ENCODE measurements at places on chromosomes 2 and 18.

DNA sequence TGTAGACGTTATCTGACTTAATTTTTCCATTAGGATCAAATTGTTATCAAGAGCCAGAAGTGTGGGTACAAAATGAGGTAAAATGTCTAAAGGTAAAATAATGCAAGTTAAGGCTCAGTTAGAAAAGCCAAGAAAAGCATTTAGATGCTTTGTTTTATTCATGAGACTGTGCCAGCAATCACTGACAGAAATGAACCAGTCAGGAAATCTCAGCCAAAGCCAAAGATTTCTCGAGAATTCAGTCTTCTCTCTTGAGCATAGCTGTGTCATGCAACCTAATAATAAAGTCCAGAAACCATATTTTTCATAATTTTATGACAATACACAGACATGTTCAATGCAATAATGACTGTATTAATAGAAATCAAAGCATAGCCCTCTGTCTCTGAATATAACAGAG is 43.5 kb upstream of the ZNF397 start:
- no peaks in the 10 kb centered on the region for H3K4me1 ChIP-seq
- no peaks in the 10 kb centered on the region for H3K36me3 ChIP-seq
- no peaks in the 10 kb centered on the region for H3K27me3 ChIP-seq

- H3K27me3 ChIP-seq, result no peaks in the 10 kb centered on the region
- H3K4me1 ChIP-seq, result no peaks in the 10 kb centered on the region
- DNase-seq, result no peak
- no peak overlapping the region for H3K27ac ChIP-seq
Measured at GRCh38 chr18:44514766-44515165, 165.9 kb upstream of the SETBP1 start.

DNA sequence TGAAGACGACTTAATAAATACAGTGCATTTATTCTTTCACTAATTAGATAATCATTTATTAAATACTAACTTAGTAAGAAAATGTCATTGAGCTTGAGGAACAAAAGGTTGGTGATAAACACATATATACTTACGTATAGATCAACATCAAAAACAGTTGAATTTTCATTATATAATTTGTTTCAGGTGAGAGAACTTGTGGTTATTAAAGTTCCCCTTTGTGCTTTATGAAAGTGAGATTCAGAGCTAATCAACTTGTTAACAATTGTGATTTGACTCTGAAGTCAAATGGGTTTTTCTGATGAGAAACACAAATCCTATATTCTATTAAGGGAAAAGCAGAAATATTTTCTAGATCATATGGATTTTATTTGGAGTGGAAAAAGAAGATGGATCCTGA is 524.0 kb downstream of the SOX11 start:
- H3K4me1 ChIP-seq, result no peaks in the 10 kb centered on the region
- no peaks in the 10 kb centered on the region for H3K27me3 ChIP-seq
- no peak for DNase-seq
- H3K36me3 ChIP-seq, result no peaks in the 10 kb centered on the region

- H3K27me3 ChIP-seq, result no peaks in the 10 kb centered on the region
- no peaks in the 10 kb centered on the region for H3K36me3 ChIP-seq
- no peaks in the 10 kb centered on the region for H3K4me1 ChIP-seq
- DNase-seq, result no peak
- no peak overlapping the region for H3K27ac ChIP-seq
- H3K4me3 ChIP-seq, result no peak overlapping the region
Measured at GRCh38 chr2:6648596-6649247, 217.0 kb downstream of the CMPK2 start.

- no peak for DNase-seq
- H3K4me3 ChIP-seq, result no peak overlapping the region
- no peaks in the 10 kb centered on the region for H3K27me3 ChIP-seq
- H3K36me3 ChIP-seq, result no peaks in the 10 kb centered on the region
- H3K27ac ChIP-seq, result no peak overlapping the region
Measured at GRCh38 chr2:128606837-128607236, 288.2 kb upstream of the HS6ST1 start.

DNA sequence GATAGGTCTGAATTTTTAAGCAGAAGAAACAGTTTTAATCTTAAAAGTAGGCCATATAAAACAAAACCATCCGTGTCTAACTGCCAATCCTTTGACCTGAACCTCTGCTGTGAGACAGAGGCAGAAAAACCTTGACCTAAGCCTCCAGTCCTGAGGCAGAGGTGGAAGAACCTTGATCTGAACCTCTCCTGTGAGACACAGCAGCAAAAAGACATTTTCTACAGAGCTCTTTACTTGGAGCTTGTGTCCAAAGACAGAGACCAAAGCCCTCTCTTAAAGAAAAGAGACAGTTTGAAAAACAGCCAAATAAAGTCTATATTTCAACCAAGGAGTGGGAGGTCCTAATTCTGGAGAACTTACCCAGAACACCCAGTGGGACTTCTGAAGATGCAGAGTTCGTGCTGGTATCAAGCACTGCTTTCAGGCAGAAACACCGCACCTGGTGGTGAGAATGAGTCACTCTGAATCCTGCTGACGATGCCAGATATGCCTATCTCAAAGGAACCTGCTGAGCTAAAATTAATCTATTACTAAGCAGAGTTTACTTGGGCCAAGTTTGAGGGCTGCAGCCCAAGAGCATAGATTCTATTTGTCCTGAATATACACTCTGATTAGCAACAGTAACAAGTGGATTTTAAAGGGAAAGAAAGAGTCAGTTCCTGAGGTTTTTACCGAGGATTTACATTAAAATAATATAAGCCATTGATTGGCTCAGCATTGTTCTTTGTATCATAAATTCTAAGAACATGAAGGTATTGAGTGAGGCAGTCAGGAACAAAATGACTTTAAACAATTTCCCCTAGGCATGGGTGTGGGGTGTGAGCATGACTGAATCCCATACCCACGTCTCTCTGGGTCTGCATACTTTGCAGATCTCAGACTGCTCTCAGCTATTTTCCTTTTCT is 806.4 kb downstream of the TRIB2 start:
- H3K27ac ChIP-seq, result no peak overlapping the region
- DNase-seq, result no peak
- H3K4me1 ChIP-seq, result no peaks in the 10 kb centered on the region
- H3K27me3 ChIP-seq, result no peaks in the 10 kb centered on the region

GRCh38 chr2:237774811-237775553 is 23.6 kb upstream of the RBM44 start:
- no peaks in the 10 kb centered on the region for H3K4me1 ChIP-seq
- no peak overlapping the region for H3K4me3 ChIP-seq
- H3K27me3 ChIP-seq, result no peaks in the 10 kb centered on the region
- H3K36me3 ChIP-seq, result peaks cover 19% of the 10 kb centered on the region
- no peak for DNase-seq
- no peak overlapping the region for H3K27ac ChIP-seq

- H3K27ac ChIP-seq, result no peak overlapping the region
- peak overlapping the region; percentile 22 for H3K4me3 ChIP-seq
- peak; percentile 80 for DNase-seq
- H3K36me3 ChIP-seq, result no peaks in the 10 kb centered on the region
- H3K4me1 ChIP-seq, result no peaks in the 10 kb centered on the region
Measured at GRCh38 chr18:39841482-39842365, 2113.3 kb upstream of the PIK3C3 start.

GRCh38 chr2:8455236-8456150 is 226.4 kb upstream of the ID2 start:
- H3K36me3 ChIP-seq, result no peaks in the 10 kb centered on the region
- H3K4me3 ChIP-seq, result no peak overlapping the region
- H3K4me1 ChIP-seq, result no peaks in the 10 kb centered on the region
- DNase-seq, result no peak
- no peak overlapping the region for H3K27ac ChIP-seq
- H3K27me3 ChIP-seq, result no peaks in the 10 kb centered on the region

DNA sequence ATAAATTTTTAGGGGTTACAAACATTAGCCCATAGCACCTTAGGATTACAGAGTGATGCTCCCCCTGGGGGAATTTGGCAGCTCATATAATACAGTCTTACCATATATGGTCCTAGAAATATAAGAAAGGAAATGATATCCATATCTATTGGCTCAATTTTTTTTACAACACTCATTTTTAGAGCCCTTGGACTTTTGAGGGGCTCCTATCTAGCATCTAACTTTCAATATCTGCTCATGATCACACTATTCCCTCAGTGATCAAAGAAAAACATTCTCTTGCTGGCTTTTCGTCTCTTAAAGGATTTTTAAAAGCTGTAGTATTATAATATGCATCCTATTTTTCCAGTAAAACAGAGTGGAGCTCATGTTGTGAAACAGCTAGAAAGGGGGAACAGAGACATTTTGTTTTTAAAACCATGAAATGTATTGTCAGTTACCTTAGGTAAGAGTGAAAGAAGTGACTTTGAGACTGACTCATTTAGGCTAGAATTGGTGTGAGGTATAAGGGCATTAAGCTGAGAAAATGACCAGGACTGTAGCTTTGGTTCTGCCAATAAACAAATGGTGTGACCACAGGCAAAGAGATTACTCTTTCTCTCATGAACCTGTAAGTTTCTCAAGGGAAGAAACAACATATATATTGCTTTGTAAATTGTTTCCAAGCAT is 65.8 kb downstream of the ALPK2 start:
- no peaks in the 10 kb centered on the region for H3K36me3 ChIP-seq
- H3K4me1 ChIP-seq, result no peaks in the 10 kb centered on the region
- H3K4me3 ChIP-seq, result no peak overlapping the region

- H3K4me1 ChIP-seq, result peaks cover 68% of the 10 kb centered on the region
- H3K4me3 ChIP-seq, result no peak overlapping the region
- peak overlapping the region; percentile 16 for H3K27ac ChIP-seq
- H3K36me3 ChIP-seq, result no peaks in the 10 kb centered on the region
- no peaks in the 10 kb centered on the region for H3K27me3 ChIP-seq
Measured at GRCh38 chr18:75216911-75217689, 6.5 kb downstream of the TSHZ1 start.

GRCh38 chr2:2714408-2714807 is 383.3 kb upstream of the MYT1L start:
- H3K36me3 ChIP-seq, result no peaks in the 10 kb centered on the region
- no peak for DNase-seq
- no peak overlapping the region for H3K27ac ChIP-seq
- no peaks in the 10 kb centered on the region for H3K27me3 ChIP-seq
- no peaks in the 10 kb centered on the region for H3K4me1 ChIP-seq
